ENCODE measurements at places on chromosomes 2 and 18.

DNA sequence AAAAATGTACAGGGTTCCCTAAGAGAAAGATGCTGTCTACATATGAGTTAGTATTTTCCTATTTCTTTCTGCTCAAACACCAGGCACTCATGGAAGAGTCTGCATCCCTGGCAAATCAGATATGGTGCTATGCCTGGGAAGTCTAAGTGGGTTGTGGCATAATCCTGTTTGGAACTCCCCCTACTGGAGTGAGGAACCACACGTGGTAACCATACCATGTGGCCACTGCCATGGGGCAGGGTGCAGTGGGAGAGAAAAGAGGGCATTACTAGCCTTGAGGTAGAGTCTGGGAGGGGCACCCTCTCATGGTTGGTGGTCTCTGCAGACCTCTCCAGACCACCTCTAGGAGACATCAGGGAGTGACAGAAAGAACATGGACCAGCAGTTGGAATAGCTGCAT is 257.9 kb upstream of the ATP5MC3 start:
- DNase-seq: no peak

- DNase-seq: no peak
These were observed 1.5 kb downstream of the TRMT61B start for GRCh38 chr2:28868611-28869010.

GRCh38 chr2:114724454-114724853 is 282.0 kb downstream of the DPP10 start:
- DNase-seq: no peak

GRCh38 chr2:152093464-152093863 is 5.4 kb downstream of the CACNB4 start:
- peak; percentile 12 for DNase-seq

- no peak for DNase-seq
These were observed 12.3 kb upstream of the SLC14A2 start for GRCh38 chr18:45602926-45603325.

GRCh38 chr2:234996069-234996940 is 44.5 kb downstream of the SH3BP4 start:
- no peak for DNase-seq

DNA sequence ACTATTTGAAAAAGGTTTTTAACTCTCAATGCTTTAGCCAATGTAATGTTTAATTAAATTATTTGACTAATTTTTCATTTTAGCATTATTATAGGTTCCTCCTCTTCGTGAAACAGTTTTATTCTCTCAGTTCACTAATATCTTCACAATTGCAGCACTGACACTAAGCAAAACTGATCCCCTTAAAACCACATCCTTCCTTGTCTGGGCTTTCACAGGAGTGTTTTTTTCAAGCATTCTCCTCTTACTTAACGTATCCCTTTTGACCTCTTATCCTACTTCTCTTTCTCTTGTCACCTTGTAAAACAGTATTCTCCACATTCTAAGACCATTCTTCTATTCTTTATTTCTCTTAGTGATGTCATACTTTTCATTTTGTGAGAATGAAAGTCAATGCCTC is 112.8 kb downstream of the DSC3 start:
- DNase-seq: no peak

- DNase-seq: no peak
These were observed 168.5 kb upstream of the NOSTRIN start for GRCh38 chr2:168633895-168634294.

DNA sequence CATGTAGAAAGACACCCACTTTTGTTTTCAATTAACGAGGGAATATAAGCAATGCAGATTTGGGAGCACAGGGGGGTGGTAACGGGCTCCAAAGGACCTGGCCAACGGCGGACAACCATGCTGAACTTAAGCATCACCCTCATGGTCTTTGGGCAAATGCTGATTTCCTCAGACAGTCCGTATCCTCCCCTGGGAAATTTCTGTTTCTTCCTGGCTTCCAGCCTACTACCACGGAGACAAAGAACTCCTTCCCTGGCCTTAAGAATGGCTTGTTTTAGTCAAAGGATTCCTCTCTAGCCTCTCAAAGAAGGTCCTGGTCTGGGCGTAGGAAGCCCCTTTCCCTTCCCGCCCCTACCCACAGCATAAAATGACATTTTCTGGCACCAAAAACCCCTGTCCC is 34.3 kb downstream of the EN1 start:
- no peak for DNase-seq

GRCh38 chr18:10285283-10285640 is 169.2 kb upstream of the APCDD1 start:
- no peak for DNase-seq

- DNase-seq: no peak
These were observed 148.2 kb upstream of the GLI2 start for GRCh38 chr2:120587279-120587996.

DNA sequence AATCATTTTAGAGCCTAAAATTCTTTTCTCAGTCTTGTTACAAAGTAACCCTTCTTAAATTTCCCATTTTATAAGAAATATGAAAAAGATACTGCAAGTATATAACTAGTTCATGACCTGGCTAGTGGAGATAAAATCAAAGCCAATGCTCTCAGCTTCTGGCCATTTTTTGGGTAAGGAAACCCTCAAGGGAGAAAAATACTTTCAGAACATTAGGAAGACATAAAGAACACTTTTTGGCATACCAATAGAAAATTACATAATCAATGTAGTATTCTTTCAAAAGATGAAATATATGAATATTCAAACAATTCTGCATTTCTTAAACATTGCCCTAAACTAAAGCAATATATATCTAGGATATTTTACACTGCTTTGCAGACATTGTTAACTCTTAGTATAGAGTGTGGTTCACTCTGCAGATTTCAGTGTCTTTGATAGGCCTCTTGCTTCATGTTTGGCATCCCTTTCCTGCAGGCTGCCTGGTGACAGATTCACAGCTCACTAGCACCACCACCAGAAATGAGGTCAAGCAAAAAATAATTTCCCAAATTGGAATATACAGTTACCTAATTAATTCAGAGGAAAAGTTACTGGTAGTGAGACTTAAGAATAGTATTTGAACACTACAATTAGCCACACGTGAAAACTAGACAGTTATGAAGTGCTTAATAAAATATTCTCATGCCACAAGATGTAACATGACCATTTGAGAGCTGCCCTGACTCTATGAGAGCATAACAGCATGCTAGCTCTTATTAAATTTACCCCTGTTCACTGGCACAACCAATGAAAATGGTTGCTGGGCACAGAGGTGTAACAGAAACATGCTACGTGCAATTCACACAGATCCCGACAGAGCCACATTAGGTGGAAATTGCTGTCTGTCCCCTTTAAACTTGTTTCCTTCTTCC is 36.0 kb downstream of the PAIP2B start:
- no peak for DNase-seq

DNA sequence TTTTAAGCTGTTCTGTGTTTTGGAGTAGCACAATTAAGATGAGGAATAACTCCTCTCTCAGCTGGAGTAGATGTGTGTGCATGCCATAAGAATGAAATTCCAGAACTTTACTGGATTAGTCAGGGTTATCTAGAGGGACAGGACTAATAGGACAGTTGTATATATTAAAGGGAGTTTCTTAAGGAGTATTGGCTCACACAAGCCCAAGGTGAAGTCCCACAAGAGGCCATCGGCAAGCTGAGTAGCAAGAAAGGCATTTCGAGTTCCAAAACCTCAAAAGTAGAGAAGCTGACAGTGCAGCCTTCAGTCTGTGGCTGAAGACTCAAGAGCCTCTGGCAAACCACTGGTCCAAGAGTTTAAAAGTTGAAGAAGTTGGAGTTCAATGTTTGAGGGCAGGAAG is 113.7 kb downstream of the RIT2 start:
- no peak for DNase-seq

DNA sequence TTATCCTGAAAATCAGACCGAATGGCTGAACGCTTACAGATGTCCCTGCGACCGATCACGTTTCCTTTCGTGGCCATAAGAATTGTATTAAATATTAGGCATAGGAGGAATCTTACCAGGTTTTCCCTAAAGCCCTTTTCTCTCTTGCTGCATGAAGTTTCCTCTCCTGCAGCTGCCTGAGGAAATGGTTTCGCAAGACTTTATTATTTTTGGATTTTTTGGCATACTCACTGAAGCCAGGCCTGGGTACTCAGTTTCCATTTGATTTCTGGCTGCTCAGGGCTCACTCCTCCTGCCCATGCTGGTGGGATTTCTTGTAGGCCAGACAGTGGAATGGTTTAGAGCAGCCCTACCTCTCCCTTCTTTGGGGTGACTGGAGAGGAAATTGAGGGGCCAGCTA is 114.0 kb downstream of the KLHL29 start:
- no peak for DNase-seq

- DNase-seq: no peak
These were observed 36.6 kb downstream of the GPR155 start for GRCh38 chr2:174450021-174450816.

GRCh38 chr2:16255120-16255519 is 314.8 kb downstream of the MYCN start:
- DNase-seq: no peak

- DNase-seq: no peak
These were observed 141.1 kb downstream of the ZNF385B start for GRCh38 chr2:179720173-179720772.

DNA sequence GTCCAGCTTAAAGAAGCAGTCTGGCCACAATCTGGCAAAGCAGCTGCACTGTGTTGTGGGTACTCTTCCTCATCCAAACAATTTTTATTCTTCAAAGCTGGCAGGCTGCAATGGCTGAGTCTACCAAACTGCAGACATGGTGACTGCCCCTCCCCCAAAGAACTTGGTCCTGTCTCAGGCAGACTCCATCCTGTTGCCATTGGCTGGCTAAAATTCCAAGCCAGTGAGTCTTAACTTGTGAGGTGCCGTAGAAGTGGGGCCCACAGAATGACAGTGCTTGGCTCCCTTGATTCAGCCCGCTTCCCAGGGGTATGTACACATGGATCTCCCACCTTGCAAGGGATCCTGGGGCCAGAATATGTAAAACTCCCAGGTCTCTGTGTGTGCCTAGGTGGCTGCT is 14.5 kb upstream of the NXPH2 start:
- DNase-seq: no peak

GRCh38 chr2:60612033-60612432 is 58.6 kb upstream of the BCL11A start:
- DNase-seq: no peak

DNA sequence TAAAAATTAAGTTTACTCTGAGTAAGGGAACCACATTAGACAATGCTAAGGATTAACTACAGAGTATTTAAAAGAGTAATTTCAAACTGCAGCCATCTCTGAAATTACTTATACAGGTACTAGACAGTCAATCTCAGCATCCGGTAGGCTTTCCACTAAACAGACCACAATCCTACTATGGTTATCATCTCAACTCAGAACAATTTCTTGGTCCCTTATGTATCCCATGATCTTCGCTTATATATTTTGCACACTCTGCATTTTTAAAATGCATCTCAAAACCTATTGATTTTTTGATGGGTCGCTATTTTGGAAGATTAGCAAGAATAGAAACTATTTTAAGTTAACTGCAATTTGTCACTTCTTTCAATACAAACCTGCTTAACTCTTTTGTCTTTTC is 1.4 kb downstream of the PPP4R1 start:
- DNase-seq: no peak

DNA sequence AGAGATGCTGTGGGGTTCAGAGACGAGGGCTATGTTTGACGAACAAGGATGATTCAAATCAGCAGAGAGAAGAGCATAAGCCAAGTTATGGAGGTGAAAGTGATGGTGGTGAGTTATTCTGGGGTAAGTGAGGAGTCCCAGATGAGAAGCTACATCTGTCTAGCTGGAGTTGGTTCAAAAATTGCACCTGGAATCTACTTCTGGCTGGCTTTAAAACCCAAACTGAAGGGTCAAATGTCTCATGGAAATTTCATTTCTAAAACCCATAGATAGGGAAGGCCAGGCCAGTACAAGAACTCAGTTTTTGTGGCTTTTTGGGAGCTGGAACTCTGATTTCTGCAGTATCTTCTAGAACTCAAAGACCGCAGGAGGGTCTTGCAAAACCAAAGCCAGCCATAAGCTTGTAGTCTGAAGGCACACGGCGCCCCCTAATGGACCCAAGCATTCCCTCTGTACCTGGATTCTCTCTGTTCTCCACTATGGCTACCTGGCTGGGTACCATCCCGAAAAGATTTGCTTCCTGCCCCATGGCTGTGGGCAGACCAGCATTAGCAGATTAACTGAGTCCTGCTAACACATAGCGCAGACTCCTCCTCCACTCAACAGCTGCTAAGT is 229.1 kb upstream of the SLC14A2 start:
- DNase-seq: peak; percentile 32
